ENCODE measurements at places on chromosomes 6 and 20.

DNA sequence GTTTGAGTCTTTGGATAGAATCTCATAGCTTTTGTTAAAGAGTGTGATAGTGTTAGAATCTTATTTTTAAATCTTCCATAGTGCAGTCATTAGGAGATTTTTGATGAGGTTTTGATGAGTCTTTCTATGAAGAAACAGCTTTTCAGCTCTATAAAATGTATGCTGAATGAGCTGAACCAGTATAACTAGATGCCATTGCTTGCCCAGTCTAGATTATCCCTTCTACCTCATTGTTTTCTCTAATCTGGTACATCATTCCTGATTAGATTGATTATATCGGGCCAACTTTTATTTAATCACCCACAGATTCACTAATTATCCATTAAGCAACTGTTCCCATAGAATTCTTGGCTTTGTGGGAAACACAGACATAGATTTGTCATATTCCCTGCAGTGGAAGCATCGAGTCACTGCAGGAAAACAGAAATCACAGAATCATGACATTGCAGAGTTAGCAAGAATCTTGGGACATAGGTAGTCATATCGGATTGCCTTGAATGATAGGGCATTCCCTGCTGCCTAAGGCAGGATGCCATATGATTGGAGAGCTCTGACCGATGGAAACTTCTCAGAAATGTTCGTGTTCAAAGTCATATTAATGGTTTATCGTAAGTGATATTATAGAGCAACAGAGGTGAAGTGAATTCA, 882.7 kb upstream of the FLRT3 start:
- DNase-seq = no peak

DNA sequence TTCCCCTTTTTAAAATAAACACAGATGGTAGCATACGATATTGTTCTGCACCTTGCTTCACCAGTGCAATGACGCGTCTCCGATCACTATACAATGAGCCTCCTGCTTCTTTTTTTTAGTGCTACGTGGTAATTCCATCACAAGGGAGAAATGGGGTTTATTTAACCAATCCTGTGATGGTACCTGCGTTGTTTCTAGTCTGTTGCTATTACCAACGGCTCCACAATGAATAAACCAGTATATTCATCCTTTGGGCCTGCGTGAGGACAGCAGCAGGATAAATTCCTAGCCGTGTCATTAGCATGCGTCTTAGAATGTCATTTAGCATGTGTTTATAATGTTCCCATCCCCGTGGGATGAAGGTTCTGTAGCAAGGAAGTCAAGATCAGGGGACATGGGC, 42.9 kb downstream of the GNAS-AS1 start:
- no peak for DNase-seq

GRCh38 chr6:36853325-36853724, 14.1 kb upstream of the CPNE5 start:
- DNase-seq = no peak

DNA sequence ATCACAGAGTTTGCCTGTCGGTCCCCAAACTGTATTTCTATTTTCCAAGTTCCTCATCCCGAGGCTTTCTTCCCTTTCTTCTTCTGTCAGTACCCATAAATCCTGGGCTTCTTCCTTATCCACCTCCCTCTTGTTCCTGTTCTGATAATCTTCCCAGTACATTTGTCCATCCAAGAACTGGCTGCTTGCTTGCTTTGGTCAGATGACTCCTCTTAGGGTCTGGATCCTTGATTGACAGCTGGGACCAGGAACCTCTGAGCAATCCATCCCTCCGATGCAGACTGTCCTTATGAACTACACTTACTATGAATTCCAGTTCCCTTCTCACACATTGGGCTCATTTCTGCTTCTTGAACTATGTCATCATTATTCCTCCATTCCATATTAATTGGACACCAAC, 275.3 kb upstream of the CITED2 start:
- no peak for DNase-seq

DNA sequence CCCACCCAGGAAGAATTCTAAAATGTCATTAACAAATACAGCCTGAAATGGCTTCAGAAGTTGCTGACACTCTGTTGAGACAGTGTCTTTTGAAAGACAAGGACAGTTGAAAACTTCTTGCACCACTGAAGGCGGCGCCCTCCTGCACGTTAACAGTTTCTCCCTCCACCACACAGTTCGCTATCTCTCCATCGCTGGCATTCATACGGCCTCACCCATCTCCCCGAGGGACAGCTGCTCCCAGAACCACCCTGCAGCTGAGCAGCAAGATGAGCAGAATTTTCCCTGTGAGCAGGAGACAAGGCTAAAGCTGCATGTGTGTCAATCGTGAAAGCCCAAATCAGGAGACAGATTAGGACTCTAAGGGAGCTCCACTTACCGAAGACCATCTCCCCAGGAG, 113.3 kb downstream of the LY86 start:
- no peak for DNase-seq

DNA sequence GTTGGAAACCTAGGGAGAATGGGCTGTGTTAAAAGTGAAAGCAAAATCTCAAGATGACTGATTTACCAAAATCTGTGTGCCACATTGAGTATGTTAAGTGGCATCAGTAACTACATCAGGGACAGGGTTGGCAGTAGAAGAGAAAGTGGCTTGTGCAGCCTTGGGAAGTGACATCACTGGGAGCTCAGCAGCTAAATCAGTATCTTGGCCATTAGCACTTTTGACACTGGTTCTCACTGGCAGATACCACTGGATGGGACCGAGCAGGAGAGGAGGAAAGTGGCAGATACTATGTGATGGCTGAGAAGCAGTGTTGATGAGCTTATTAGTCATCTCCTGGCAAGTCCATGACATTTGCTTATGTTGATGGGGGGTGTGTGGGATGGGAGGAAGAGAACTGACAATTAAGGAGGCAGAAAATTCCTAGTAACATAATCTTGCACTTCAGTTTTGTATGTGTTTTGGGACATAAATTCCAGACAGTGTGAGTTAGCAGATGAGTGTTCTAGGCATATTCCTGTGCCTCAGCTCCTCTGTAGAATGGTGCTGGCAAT, 322.2 kb downstream of the SOX4 start:
- DNase-seq = no peak

- no peak for DNase-seq
These were observed 1.5 kb upstream of the SIRPB1 start for GRCh38 chr20:1621316-1621715.

DNA sequence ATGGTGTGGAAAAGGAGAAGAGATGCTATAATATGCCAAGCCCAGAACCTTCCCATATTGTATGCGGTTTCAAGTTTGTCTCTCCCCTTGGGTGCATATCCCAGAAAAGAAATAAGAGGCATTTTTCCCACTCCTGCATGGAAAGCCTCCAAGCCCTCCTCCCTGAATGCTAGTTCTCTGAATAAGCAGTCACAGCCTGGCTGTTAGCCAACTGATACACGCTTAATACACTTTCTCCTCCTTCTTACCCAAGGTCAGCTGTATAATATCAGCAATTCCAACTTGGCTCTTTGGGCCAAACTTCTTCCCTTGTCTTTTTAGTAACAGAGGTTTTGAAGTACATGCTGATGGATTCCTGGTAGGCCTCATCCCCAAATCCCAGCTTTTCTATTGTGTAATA, 440.1 kb downstream of the EPHA7 start:
- no peak for DNase-seq

DNA sequence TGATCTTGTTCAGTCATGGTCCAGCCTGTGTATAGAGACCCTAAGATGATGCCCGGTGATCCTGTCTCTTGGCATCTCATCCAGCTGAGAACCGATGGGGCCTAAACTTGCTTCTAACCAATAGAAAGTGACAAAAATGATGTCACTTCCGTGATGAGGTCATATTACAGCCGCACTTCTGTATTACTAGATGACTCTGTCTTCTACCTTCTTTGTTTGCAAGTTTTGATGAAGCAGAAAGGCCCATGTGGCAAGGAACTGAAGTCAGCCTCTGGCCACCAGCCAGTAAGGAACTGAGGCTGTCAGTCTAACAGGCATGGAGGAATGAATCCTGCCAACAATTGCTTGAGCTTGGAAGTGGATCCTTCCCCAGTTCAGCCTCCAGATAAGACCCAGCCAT, 32.8 kb upstream of the HLA-C start:
- no peak for DNase-seq

DNA sequence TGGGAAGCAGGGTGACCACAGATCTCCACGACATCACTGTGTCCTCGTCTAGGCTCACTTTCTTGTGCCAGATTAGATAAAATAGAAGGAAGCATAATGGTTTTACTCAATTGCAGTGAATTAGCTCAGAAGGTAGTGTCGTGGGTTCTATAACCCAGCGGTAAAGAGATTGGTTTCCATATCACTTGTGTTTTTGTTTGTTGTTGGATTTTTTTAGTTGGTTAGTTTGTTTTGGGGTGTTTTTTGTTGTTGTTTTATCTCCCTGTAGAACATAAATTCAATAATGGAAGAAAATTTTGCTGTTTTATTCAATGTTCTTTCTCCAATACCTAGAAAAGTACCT, 85.9 kb upstream of the PRSS16 start:
- no peak for DNase-seq

DNA sequence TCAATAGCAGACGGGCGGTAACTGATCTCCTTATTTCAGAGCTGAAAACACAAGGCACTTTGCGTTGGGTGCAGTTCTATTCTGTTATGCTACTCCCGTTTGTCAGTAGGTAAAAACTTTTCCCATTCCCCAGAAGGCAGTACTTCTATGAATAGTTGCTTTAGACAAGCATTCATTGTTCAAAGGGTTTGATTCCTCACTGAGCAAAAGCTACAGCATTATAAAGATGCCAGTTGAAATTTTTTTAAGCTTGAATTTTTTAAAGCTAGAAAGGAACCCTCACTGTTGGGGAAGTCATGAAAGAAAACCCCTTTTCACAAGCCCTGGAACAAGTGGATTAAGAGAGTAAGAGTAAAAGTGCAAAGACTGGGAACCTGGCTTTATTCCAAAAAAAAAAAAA, 42.3 kb downstream of the FUT9 start:
- DNase-seq = no peak

DNA sequence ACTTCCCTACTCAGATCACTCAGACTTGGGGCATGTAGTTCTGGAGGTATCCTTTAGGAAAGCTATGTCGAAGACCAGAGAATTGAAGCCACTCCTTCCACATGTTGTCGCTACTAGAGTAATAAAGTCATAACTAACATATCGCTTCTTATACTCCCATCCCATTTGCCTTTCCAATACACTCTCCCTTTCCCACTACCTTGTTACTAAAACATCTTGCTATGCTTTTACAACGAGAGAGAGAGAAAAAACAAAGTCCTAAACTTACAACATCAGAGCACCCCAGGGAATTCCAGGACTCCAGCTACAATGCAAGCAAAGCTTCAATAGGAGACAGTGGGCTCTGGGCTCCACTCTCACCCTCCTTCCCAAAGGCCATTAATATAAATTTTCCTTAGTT, 5.1 kb upstream of the LAMP5 start:
- no peak for DNase-seq

GRCh38 chr20:19473922-19474286, 261.5 kb downstream of the SLC24A3 start:
- no peak for DNase-seq

- no peak for DNase-seq
These were observed 63.5 kb upstream of the STMND1 start for GRCh38 chr6:17038316-17038715.

- no peak for DNase-seq
These were observed 432.3 kb downstream of the DHX35 start for GRCh38 chr20:39394461-39394860.
